ENCODE measurements at places on chromosomes 1 and 21. TPM values are rescaled to one million over a fixed set of nuclear protein-coding genes. Genes with fewer than 3 reads are reported as not detected.
A peak's percentile ranks its signal among the peaks of the same experiment; 100 is the strongest.

Gene TDRD5
- polyA plus RNA-seq = 4.4 TPM

GRCh38 chr1:67019600-67020136 lies 34.3 kb downstream of the SLC35D1 start:
- DNase-seq = peak; percentile 19

Gene ALPL
- 29.1 TPM for polyA plus RNA-seq

DNA sequence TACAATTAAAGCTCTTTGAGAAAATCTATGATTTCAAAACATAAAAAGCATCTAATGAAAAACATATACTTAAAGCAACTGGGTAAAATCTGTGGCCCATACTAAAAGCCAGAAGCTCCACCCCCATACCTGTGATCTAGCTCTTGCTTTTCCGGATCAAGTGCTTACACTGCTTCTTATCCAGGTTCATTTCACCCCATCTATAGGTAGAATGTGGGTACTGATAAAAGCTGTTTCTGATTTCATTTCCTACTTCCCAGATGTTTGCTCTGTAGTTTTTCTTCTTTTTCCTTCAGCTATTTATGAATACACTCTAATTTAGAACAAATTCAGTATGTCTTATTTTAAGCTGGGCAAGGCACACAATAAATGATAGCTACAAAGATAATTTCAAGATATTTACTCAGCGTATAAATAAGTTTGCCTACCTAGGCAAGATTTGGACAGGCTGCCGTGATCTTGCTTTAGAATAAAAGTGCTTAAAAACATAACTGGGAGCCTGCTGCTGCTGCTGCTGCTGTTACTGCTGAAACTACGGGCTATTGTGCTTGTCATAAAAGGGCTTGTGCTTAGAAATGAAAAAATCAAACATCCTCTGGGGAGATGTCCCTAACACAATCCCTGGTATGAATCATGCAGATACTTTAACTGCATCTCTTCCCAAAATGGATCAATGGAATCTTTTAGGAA lies 2.1 kb downstream of the SIPA1L2 start:
- no peak for DNase-seq

Gene KRTAP15-1
- polyA plus RNA-seq = not detected

DNA sequence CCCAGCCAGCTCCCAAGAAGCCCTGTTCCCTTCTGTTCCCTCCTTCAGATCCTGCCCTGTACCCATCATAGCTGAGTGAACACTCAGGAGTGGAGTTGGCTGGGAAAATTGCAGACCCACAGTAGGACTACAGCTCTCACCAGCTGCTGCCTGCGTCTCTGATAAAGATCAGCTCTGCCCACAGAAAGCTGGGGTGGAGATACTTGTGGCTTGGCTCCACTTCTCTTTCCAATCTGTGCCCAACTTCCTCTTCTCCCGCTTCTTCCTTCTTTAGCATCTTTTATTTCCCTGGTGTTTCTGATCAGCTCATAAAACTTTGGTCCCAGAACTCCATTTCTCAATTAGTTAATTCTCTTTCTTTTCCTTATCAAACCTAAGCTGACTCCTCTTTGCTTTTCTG lies 5.5 kb upstream of the CD1A start:
- DNase-seq = no peak

- DNase-seq = no peak
These were observed 13.4 kb downstream of the KCNA10 start for GRCh38 chr1:110505596-110505995.

GRCh38 chr1:147760481-147761260 lies at the start of gene GJA5:
Gene GJA5 (minus strand): TSS chr1:147760602. CDS start chr1:147759238, 1,364 bp downstream.
- no peak for DNase-seq

Gene TFF3
- 1.9 TPM for polyA plus RNA-seq

Gene TEX50
- polyA plus RNA-seq = not detected

Gene VTCN1
- 20.5 TPM for polyA plus RNA-seq

GRCh38 chr1:240612811-240613210 lies 856 bp upstream of the GREM2 start:
- no peak for DNase-seq

GRCh38 chr1:52702886-52703787 lies 5.0 kb upstream of the COA7 start:
- peak; percentile 81 for DNase-seq

Gene AGRN
- 182 TPM for polyA plus RNA-seq

DNA sequence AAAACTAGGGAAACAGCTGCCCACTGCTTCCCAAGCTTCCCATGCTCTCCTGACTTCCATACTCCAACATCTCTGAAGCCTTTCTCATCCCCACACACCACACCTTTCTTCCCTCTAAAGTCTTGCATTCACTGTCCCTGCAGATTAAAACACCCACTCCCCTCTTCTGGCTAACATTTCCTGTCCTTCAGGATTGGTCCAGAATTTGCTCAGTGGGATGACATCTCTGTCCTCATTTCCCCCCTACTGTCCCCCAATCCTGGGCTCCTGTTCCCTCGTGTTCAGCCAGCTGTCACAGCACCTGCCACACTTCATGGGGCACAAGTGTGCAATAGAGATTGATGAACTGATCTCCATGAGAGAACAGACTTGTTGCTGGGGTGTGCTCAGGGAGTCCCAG lies 82.7 kb downstream of the KCND3 start:
- no peak for DNase-seq

- no peak for DNase-seq
These were observed 30.2 kb upstream of the VPS26C start for GRCh38 chr21:37297364-37297763.

Gene CAMK1G
- polyA plus RNA-seq = 6.3 TPM

Gene CELA3A
- not detected for polyA plus RNA-seq

- DNase-seq = no peak
These were observed 35.9 kb upstream of the ZRANB2 start for GRCh38 chr1:71116729-71117128.

GRCh38 chr21:31397515-31397926 lies 53.5 kb upstream of the TIAM1 start:
- no peak for DNase-seq

- no peak for DNase-seq
These were observed 482.6 kb downstream of the TTLL7 start for GRCh38 chr1:83516369-83516768.

DNA sequence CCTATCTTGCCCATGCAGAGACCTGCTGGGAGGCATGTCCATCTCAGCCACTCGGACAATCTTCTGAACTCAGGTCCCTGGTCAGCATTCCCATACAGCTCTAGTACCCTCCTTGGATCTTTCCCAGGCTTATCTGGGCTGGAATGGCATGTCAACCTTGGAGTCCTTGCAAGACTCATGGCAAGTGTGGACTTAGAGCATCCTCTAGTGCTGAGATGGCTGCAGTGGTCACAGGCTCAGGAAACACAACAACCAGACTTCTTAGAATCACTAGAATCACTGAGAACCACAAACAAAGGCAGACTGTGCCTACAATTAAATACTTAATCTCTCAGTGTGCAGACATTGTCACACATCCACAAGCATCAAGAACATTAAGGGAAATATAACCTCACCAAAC lies 73.1 kb upstream of the TSHB start:
- DNase-seq = no peak

DNA sequence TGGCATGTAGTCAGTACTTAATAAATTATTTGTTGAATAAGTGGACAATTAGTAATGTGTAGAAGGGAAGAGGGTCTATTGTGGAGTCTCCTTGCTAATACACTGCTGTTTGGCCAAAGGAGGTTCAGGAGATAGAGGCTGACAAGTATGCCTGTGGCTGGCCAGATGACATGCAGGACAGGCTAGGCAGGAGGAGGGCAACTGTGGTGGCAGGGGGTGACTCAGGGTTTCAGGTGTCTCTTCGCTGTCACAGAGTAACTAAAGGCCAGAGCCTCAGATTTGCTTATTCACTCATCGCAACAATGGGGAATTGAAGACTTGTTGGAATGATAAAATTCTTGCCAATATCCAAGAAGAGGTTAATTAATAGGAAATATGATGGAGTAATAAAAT lies 33.1 kb downstream of the THRAP3 start:
- DNase-seq = no peak

- DNase-seq = no peak
These were observed 585 bp downstream of the NEGR1 start for GRCh38 chr1:72281637-72282270.

Gene C1orf94
- polyA plus RNA-seq = 0.06 TPM

GRCh38 chr1:199308349-199308846 lies 669.6 kb downstream of the PTPRC start:
- DNase-seq = no peak

- DNase-seq = no peak
These were observed 23.4 kb downstream of the DSTYK start for GRCh38 chr1:205188098-205188497.

Gene LIN28A
- polyA plus RNA-seq = 0.07 TPM

- no peak for DNase-seq
These were observed 795.2 kb upstream of the TMPRSS15 start for GRCh38 chr21:19198801-19199200.

Gene GSTM4
- polyA plus RNA-seq = 69.9 TPM

DNA sequence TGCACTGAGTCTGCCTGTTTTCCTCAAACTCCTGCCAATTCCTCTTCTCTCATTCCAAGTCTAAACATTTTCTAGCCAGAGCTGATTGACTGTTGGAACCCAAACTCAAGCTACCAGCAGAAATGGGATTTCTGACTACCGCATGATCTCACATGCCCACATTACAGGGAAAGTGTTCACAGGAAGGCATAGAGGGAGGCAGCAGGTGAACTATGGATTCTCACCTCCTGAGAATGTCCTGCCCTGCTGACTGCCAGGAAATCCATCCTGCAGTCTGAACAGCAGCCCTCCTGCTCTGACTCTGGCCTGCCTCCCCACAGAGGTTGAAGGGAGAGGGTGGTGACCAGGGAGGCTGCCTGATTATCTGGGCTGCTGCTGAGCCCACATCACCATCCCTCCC lies 22.5 kb downstream of the IQGAP3 start:
- no peak for DNase-seq

DNA sequence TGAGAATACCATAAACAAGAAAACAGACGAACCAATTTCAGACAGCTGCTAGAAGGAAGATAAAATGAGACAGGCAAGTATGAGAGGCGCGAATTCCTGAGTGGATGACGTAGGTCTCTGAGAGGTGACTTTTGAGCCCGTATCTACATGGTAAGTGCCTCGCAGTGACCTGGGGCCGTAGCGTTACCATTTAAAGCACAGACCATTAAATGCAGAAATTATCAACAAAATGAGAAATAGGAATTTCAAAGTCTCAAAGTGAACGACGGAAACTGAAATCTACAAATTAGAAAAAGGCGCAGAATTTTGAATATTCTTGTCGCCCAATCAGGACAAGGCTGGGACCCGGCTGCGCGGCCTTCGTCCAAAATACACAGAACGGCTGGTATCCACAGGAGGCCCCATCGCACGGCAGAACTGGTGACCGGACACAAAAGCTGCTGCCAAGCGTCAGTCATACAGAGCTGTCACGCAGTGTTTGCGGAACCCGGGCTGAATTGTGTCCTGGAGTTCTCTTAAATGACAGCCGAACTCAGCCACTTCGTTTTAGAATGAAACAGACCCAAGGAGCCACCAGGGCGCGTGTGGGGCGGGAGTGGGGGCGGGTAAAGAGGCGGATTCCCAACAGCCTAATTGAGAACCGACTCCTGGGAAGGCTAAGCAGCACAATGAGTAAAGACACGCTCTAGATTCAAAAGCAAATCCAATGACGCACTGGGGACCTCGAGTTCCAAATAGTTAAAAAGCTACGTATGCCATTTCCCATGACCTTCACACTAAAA lies 13.8 kb upstream of the BOLA1 start:
- DNase-seq = peak; percentile 76

Gene TMEM200B
- polyA plus RNA-seq = 12.6 TPM

All from right renal cortex interstitium (tissue), 3 donors.